ENCODE measurements at places on chromosomes 13 and 19.

DNA sequence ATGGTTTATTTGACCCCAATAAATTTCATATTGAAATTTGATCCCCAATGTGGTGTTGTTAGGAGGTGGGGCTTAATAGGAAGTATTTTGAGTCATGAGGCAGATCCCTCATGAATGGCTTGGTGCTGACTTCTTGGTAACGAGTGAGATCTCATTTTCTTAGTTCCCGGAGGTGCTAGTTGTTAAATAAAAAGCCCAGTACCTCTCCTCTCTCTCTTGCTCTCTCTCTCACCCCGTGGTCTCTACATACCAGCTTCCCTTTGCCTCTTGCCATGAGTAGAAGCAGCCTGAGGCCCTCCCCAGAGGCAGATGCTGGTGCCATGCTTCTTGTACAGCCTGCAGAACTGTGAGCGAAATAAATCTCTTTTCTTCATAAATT, 39.4 kb upstream of the KATNAL1 start:
- no peak overlapping the region for H3K27ac ChIP-seq
- peaks cover 9% of the 10 kb centered on the region for H3K4me1 ChIP-seq
- H3K36me3 ChIP-seq = no peaks in the 10 kb centered on the region
- H3K4me3 ChIP-seq = no peak overlapping the region
- no peaks in the 10 kb centered on the region for H3K27me3 ChIP-seq
- DNase-seq = no peak

- peaks cover 45% of the 10 kb centered on the region for H3K36me3 ChIP-seq
- no peak for DNase-seq
- no peaks in the 10 kb centered on the region for H3K27me3 ChIP-seq
- no peaks in the 10 kb centered on the region for H3K4me1 ChIP-seq
- no peak overlapping the region for H3K4me3 ChIP-seq
These were observed 17.4 kb upstream of the C13orf46 start for GRCh38 chr13:113991191-113991669.

DNA sequence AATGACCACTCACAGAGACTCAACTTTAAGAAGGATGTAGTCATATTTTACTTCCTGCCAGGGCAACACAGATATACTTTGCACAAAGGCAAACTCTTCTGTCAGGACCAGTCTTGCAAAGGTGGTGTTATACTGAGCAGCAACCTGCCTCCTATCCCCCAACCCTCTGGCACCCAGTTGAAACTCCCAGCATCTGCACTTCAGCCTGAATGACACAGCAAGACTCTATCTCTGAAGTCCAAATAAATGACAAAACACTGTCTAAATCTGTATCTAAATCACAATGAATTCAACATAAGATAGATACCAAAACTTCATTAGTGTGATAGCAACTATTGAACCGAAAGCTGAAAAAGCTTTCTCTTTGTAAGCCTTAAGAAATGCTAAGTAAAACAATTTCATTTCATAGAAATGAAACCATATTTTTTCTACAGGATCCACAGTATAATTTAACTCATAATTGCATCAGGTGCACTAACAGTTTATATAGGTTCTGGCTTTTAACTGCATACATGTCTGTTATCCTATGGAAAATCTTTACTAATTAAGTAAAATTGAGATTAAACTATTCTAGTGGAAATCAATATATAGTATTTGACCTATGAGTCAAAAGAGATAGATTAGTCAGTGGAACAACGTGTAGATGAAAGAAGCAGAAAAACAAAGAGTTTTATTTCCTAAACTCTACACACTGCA, 163.7 kb downstream of the TBC1D4 start:
- H3K4me1 ChIP-seq = peaks cover 7% of the 10 kb centered on the region
- H3K27me3 ChIP-seq = no peaks in the 10 kb centered on the region

DNA sequence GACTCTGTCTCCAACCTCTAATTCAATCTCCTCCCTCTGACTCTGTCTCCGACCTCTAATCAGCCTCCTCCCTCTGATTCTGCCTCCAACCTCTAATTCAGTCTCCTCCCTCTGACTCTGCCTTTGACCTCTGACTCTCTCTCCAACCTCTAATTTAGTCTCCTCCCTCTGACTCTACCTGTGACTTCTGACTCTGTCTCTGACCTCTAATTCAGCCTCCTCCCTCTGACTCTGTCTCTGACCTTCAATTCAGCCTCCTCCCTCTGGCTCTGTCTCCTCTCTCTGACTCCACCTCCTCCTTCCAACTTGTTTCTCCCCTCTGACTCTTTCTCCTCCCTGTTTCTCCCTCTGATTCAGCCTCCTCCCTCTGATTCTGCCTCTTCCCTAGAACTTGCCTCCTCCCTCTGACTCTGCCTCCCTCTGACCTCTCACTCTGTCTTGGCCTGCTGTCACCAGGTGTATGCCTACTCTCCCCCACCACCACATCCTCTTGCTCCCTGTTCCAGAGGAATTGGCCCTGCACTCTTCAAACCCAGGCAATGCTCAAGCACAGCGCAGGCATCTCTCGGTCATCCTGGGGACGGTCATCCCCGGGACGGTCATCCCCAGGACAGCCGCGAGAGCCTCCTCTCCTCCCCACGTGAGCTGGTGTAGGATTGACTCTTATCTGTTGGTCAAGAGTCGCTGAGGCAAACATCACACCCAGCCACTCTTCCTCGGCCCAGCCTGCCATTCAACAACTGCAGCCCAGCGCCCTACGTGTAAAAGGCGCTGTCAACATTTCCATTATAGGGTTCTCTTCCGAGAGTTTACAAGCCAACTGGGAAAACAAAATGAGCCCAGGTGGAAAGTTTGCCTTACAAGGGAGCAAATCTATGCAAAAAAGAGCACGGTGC, 60.2 kb downstream of the ZIC5 start:
- DNase-seq = no peak
- H3K27ac ChIP-seq = no peak overlapping the region

- H3K4me1 ChIP-seq = no peaks in the 10 kb centered on the region
- H3K27me3 ChIP-seq = no peaks in the 10 kb centered on the region
- H3K27ac ChIP-seq = no peak overlapping the region
- no peaks in the 10 kb centered on the region for H3K36me3 ChIP-seq
- H3K4me3 ChIP-seq = no peak overlapping the region
- peak; percentile 56 for DNase-seq
These were observed 452.5 kb upstream of the ARGLU1 start for GRCh38 chr13:107020393-107020792.

DNA sequence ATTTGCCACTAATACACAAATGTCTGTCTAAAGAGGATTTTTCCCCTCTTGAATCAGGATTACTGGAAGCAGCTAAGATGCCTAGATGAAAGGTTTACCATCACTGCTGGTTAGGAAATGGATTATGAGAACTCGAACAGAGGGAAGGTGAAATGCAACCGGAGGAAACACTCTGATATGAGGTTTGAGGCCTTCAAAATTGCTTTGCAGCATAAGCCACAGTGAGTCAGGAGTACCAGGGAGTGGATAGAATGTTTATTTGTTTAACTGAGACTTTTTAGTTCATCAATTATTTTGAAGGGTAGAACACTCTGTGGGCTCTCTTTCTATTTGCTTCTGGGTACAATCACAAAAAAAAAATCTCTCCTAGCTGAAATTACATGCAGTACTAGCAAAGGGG, 18.1 kb downstream of the CDADC1 start:
- H3K36me3 ChIP-seq = no peaks in the 10 kb centered on the region
- no peaks in the 10 kb centered on the region for H3K27me3 ChIP-seq
- no peak overlapping the region for H3K4me3 ChIP-seq
- DNase-seq = peak; percentile 75
- H3K4me1 ChIP-seq = no peaks in the 10 kb centered on the region

- H3K4me1 ChIP-seq = no peaks in the 10 kb centered on the region
- no peaks in the 10 kb centered on the region for H3K27me3 ChIP-seq
These were observed 136.0 kb upstream of the MIR17HG start for GRCh38 chr13:91211510-91211909.

- no peak within 1 kb of the TSS for H3K27ac ChIP-seq
- no peak for DNase-seq
- H3K27me3 ChIP-seq = no peaks in the 10 kb centered on the region
- no peaks in the 10 kb centered on the region for H3K36me3 ChIP-seq
- H3K4me1 ChIP-seq = no peaks in the 10 kb centered on the region
- no peak within 1 kb of the TSS for H3K4me3 ChIP-seq
These were observed at the start of gene SIGLEC7 for GRCh38 chr19:51142119-51142518. Gene SIGLEC7, plus strand, starts transcription at chr19:51142301. Its CDS starts 69 bp downstream, at chr19:51142370.

Measured in astrocyte (in vitro differentiated cells and primary cell).